ENCODE measurements at places on chromosomes 4 and X.
A peak's percentile ranks its signal among the peaks of the same experiment; 100 is the strongest.

GRCh38 chr4:23890369-23891063 lies 669 bp upstream of the PPARGC1A start:
- no peak for DNase-seq

DNA sequence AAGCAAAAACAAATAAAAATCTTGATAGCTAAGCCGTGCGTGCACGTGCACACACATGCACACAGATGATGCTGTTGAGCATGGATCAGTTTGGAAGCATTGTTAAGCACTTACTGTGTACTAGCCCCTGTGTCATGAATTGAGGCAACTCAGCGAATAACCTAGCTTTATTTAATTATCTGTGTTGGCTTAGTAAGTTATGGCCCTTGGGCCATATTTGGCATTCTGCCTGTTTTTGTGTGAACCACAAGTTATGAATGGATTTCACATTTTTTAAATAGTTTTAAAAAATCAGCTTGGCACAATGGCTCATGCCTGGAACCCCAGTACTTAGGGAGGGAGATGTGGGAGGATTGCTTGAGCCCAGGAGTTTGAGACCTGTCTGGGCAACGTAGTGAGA lies 113.6 kb upstream of the CBLL2 start:
- no peak for DNase-seq

DNA sequence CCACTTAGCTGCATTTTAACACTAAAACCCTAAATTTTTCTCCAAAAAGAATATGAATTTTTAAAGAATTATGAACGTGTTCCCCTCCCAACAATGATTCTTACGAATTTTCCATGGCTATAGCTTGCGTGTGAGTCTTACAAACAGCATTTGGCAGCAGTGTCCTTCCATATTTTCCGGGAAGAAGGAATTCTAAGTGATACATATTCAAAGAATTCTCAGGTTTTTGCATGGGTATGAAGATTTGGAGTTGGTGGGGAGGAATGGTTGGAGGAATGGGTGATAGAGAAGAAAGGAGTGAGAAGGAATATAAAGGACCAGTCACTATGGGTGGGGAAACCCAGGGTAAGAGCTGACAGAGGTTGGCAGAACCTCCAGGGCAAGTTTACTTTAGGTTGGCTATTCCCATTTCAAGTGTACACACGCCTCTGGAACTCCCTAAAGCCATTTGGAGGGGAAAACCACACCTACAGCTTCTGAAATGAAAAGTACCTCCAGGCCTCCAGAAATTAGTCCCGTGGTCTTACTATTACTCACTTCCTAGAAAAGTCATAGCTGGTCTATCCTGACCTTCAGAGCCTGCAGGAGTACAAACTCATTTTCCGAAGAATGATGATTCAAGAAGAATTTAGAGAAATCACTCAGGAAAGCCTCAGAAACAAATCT lies 420.8 kb upstream of the DIPK2B start:
- no peak for DNase-seq

- DNase-seq, result no peak
Observed at GRCh38 chrX:40105835-40106675, 8.3 kb upstream of the BCOR start.

- DNase-seq, result no peak
Observed at GRCh38 chr4:55553441-55554201, 6.9 kb upstream of the CLOCK start.

DNA sequence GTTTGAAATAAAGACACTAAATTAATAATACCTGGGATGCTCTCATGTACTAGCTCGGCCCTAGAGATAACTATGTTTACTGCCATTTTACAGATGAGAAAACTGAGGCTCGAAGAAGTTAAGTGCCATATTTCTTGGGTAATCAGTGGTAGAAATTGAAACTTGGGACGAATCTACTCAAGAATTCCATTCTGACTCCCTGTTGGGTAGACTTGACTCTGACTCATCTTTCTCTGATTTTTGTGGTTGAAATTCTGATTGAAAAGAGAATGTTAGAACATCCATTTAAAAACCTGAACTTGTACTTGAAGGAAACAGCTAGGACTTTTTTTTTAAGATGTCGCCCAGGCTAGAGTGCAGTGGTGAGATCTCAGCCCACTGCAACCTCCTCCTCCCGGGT lies 50.1 kb upstream of the NSUN7 start:
- DNase-seq, result no peak

DNA sequence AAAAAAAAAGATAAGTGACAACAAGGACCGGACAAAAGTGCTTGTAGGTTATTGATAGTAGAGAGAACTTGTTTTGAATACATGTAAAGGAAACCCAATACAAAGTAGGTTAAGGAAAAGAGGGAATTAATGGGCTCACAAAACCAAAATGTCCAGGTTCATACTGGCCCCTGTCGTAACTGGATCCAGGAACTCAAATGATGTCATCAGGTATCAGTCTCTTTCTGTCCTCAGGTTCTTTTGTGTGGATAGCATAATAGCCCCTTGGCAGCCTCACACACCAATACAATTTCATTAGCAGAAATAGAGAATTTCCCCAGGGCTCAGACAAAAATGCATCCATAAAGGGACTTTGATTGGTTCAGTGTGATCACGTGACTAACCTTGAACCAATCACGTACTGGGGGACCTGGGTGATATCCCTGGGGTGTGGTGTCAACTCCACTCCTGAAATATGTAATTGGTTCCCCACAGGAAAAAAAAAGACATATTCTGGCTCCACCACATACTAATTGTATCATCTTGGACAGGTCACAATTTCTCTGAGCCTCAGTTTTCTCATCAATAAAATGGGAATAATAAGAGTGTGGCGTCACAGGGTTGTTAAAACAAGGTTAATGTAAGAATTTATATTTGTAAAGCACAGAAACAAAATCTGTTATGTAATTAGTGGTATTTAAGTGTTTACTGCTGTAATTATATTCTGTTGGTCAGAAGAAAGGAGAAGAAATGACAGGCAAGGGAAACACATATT lies 174.8 kb downstream of the PDGFRA start:
- DNase-seq, result no peak

- DNase-seq, result no peak
Observed at GRCh38 chr4:111136438-111136837, 513.6 kb upstream of the PITX2 start.

DNA sequence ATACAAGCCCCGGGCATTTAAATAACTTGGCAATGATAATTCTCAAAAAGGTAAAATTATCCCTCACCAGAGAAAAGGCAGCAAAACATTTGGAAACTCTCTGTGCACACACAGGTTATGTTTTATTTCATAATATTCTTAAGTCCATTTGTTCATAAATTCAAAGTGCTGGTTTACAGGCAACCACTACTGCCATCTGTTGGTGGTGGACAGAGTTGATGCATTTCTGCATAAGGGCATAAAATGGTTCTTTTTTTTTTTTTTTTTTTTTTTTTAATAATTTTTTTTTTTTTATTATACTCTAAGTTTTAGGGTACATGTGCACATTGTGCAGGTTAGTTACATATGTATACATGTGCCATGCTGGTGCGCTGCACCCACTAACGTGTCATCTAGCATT lies 31.5 kb upstream of the IL21 start:
- peak; percentile 4 for DNase-seq

DNA sequence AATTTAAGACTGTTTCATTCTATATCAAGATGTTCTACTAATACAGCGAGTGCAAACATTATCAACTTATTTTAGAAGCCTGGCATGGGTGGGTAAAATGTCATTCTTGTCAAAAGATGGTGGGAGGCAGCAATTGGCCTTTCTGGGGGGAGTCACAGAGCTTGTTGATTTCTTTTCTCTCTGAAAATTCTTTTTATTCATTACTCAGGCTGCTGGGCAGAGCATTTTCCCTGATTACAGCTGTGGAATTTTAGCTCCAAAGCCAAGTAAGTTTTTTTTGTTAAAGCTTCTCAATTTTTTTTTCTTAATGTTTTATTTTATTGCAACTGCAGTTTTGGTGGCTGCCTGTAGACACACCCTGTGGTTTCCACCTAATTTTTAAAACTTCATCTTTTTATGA lies 50.4 kb downstream of the GPC4 start:
- DNase-seq, result no peak

- no peak for DNase-seq
Observed at GRCh38 chr4:144645631-144646522, at the start of gene HHIP. HHIP (plus strand) TSS chr4:144646156; CDS start chr4:144646676, 520 bp downstream.

DNA sequence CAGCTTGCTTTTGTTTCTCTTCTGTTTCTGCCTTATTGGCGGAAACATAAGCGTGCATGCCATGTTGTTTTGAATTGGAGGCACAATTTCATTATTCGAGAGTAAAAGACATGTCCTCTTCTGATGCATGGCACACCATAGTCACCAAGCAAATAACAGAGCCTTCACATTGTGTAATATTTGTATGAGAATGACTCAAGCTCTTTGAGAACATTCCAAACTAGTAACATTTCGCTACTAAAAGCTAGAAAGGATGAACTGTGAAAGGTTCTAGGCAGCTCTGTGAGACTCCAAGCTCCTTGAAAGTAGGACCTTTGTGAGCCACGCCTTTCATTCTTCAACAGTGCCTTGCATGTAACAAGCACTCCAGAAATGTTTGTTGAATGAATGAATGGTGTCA lies 9.2 kb upstream of the ANXA3 start:
- no peak for DNase-seq

- no peak for DNase-seq
Observed at GRCh38 chrX:15956681-15957080, 102.1 kb upstream of the AP1S2 start.

GRCh38 chrX:41684138-41684537 lies 4.6 kb upstream of the GPR34 start:
- no peak for DNase-seq

DNA sequence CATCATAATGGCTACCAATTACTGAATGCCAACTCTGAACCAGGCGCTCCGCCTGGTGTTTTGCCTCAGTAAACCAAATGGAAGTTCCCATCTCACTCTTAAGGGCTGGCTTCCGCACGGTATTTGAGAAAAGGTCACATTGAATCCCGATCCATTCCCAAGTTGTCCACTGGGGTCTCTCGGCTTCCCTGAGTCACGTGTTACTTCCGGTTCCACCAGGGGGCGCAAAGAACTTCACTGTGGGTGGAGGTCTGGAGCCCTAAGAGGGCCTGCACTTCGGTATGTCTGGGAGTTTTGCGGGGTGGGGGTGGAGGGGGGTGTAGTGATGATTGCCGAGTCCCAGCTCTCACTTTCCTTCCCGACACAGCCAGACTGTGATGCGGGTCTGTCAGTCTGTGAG lies 13.4 kb upstream of the NHS start:
- no peak for DNase-seq

DNA sequence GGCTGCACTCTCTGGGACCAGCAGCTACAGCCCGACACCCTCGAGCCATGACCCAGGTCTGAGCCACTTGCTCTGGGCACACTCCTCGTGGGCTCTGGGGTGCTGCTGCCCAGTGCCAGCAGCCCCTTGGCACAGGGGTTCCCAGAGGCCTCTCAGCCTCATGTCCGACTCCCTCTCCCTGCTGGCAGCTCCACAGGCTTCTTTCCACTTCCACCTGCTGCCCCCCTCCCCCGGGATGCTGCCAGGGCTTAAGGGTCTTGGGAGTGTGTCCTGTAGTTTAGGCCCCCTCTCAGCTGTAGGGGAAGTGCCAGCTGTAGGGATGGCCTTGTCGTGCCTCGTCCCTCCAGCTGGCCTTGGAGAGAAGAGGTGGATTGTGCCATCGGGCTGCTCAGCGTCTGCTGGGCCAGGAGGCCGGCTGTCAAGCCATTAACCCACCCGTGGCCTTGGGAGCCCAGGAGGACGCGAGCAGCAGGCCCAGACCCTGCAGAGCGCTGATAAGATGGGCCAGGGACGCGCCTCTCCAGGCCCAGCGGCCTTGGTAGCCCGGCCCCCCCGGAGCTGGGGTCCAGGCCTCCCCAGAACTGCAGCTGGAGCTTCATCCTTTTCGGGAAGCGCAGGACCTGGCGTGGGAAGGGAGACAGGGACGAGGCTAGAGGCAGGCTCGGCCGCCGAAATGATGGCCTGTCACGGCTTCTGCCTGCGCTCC lies 1.0 kb upstream of the USP27X start:
- no peak for DNase-seq

GRCh38 chr4:53890461-53890860 lies 173.9 kb downstream of the CHIC2 start:
- no peak for DNase-seq

DNA sequence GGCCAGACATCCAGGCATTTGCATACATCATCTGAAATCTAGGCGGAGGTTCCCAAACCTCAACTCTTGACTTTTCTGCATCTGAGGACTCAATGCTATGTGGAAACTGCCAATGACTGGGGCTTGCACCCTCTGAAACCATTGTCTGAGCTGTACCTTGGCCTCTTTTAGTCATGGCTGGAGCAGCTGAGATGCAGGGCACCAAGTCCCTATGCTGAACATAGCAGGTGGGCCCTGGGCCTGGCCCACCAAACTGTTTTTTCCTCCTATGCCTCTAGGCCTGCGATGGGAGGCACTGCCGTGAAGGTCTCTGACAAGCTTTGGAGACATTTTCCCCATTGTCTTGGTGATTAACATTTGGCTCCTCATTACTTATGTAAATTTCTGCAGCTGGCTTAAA lies 22.7 kb downstream of the PBDC1 start:
- no peak for DNase-seq

DNA sequence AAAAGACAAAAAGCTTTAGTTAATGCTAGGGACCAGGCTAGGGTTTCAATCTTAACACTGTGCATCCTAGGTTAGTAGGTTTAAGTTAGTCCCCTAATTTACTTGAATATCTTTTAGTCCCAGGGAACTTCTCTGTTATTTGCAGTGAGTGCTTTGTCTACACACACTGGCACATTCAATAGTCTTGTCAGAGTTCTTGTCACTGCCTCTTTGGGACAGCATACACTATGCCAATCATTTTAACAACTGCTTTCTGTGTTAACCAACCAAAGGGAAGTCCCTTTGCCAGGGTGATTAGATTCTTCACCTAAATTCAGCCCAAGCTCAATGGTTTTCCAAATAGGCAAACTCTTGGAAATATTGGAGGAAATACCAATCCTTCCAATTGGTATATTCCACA lies 221.8 kb upstream of the IGFBP7 start:
- DNase-seq, result no peak

GRCh38 chr4:185598846-185599552 lies 63.7 kb upstream of the PDLIM3 start:
- no peak for DNase-seq

DNA sequence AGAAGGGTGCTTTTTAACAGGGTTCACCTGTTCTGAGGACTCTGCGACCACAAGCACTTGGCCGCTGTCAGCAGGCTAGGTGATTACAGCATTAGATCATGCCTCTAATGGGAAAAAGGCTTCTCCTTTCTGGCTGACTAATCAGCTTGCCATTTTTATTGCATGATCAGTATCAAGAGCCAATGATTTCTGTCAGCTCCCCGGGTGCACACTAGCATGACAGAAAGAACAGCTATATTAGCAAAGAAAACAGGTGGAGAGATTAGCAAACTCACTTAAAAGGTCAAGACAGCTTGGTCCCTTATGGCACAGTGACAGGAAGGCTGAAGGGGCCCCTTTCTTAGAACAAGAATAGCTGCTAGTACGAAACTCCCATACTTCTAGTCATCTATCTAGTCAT lies 170.0 kb downstream of the SMIM20 start:
- peak; percentile 73 for DNase-seq

DNA sequence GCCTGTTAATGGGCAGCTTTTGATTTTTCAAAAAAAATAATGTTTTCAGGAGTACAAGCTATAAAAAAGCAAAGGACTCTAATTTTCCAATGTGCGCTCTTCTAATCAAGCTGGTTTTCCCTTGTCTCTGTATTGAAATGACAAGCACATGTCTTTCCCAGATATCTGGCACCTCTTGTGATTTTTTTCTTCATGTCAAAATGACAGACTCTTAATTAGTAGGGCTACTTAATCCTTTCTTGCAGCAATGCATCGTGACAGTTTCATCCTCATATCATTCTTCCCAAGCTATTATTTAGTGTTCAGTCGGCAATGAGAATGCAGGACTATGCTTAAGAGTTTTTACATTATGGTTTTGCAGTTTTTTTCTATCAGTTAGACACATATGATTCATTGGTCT lies 139.5 kb downstream of the MAGEC1 start:
- no peak for DNase-seq

- DNase-seq, result no peak
Observed at GRCh38 chr4:15402974-15403373, 24.9 kb upstream of the C1QTNF7 start.
